Skin of body (tissue), 3 donors: ENCODE measurements at places on chromosomes 1 and 21. TPM values are rescaled to one million over a fixed set of nuclear protein-coding genes. Genes with fewer than 3 reads are reported as not detected.
A peak's percentile ranks its signal among the peaks of the same experiment; 100 is the strongest.

DNA sequence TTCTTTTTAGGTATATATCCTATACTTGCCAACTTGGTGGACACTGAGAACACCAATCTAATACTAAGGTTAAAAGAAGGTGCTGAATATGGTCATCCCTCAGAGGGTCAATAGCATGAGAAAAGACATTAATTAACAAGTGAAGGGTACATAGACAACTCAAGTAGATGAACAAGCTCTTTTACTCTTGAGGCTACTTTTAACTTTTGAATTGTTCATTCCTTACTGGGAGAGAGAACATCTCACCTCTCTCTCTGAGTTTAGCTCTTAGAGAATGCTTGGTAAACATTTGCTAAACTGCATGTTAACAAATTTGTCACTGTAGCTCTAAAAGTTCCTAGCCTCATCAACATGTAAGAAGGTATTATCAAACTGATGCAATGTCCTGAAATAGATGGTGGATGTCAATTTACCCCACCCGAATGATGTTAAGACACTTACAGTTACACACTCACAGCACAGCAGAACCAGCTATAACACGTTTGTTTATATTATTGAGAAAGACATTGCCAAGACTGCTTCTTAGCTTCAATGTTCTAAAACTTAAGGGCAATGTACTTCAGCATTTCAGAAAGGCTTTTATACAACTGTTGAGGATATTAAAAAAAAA lies 35.9 kb downstream of the HEATR1 start:
- no peak for DNase-seq

DNA sequence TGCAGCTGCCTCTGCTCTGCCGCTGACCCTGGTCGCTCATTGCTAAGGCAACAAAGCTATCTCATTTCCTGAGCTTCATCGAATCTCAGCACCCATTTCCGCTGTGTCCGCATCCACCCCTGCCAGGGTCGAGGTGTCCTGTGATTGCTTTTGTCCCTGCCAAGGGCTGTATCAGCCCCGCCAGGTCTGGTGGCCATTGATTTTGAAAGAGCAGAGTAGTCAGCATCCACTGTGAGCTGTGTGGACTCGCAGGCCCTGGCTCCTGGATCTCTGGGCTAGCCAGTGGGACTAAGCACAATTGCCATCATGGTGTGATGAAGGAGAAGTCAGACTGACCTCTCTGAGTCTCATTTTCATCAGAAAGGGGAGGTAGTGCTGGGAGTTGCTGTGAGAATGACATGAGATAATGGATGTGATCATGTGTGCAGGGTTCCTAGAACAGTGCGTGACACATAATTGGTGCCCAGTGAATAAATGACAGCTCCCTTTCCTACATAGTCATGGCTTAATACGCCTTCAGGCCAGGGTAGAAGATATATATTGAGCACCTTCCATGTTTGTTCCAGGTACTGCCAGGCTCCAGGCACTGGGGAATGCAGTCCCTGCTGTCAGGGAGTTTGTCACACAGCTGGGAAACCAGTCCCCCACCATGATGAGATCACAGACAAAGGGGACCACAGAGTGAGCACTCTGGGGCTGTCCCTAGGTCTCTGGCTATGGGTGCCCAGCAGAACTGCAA lies 32.1 kb downstream of the NAV1 start:
- no peak for DNase-seq

DNA sequence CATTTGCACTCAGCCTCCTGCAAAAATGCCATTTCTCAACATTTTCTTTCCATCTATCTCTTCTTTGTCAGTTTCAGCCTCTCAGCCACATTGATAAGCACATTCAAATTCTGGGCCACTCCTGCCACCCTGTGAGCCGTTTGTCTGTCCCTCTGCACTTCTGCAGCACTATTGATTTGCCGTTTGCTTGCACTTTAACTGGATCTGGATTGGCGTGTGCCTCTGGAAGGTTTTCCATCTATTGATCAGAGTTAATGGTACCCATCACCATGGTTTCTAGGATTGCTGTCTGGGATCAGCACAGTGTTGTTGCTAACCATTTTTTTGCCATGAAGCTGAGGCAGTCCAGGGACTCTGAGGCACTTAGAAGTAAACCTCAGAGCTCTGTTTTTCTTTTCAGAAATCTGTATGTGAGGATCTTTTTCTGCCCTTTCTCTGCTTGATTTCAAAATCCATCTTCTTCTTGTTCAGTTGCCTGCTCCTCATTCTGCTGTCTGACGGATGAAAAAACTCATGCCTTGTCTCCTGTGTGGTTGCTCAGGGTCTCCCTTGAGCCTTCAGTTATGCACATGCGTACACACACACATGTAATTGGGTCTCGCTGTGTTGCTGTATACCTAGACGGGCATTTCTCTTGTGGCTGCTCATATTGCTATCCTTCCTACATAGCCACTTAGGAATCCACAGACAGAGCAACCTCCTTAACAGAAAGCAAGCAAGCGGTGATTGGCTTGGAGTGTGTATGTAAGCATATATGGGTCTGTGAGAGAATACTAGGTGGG lies 67.9 kb downstream of the NOS1AP start:
- no peak for DNase-seq

GRCh38 chr1:222454782-222455181 lies 93.1 kb downstream of the HHIPL2 start:
- no peak for DNase-seq

GRCh38 chr1:72481420-72481970 lies 199.2 kb upstream of the NEGR1 start:
- no peak for DNase-seq

DNA sequence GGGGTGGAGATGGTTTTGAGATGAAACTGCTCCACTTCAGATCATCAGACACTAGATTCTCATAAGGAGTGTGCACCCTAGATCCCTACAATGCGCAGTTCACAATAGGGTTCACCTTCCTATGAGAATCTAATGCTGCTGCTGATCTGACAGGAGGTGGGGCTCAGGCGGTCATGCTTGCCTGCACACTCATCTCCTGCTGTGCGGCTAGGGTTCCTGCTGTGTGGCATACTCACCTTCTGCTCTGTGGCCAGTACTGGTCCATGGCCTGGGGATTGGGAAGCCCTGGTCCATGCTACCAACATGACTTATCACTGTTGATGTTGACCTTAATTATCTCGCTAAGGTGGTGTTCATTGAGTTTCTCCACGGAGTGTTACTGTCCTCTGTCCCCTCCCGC lies 144.5 kb downstream of the NAV1 start:
- DNase-seq: no peak

GRCh38 chr1:78333502-78333901 lies 157.3 kb upstream of the PTGFR start:
- DNase-seq: peak; percentile 38

GRCh38 chr1:99781798-99782197 lies 15.4 kb upstream of the FRRS1 start:
- no peak for DNase-seq

GRCh38 chr1:24369199-24369598 lies 44.4 kb downstream of the STPG1 start:
- no peak for DNase-seq

- DNase-seq: no peak
These were observed 147.4 kb downstream of the OLFM3 start for GRCh38 chr1:101849356-101849755.

DNA sequence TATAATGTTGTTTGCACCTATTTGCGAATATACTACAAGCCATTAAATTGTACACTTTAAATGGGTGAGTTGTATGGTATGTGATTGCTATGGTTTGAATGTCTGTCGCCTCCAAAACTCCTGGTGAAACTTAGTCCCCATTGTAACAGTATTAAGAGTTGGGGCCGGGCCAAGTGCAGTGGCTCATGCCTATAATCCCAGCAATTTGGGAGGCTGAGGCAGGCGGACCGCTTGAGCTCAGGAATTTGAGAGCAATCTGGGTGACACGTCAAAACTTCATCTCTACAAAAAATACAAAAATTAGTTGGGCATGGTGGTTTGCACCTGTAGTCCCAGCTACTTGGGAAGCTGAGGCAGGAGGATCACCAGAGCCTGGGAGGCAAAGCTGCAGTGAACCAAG lies 12.0 kb upstream of the SIM2 start:
- no peak for DNase-seq

DNA sequence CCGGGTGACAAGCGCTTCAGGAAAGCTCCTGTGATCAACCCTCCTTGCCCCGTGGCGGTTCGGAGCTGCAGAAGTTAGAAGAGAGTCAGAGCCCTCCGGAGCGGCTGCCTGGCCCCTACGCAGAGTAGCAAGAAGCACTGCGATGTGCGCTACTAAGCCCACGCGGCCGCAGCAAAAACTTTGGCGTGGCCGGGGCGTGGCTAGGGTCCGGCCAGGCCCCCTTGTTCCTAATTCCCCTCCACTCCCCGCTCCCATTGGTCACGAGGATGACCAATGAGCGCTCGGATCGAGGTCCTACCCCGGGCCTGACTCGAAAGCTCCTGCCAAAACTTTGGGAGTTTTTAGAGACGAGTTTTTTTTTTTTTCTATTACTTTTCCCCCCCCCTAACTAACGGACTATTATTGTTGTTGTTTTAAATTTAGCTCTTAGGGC lies at the start of gene HLX:
TSS of gene HLX (plus strand) at position 368 of the 433 bp plus-strand sequence. CDS start 415 bp downstream, outside the sequence.
- DNase-seq: peak; percentile 81

DNA sequence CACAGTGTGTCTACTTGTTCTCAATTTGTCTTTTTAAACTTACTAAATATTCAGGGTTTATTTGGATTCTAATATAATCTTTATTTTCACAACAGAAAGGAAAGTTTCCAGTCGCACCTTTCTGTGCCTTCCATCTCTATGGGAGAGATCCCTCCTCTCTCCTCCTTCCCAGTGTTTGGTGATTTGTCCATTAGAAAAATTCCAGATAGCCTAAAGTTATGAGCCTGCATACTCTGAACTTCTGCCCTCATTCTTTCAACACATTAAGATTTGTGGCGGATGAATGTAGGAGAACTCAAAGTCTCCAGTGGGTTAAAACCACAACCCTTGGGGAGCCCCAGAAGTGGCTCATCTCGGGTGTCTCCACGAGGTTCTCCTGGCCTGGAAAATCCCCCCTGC lies 3.6 kb downstream of the NHLH2 start:
- no peak for DNase-seq

DNA sequence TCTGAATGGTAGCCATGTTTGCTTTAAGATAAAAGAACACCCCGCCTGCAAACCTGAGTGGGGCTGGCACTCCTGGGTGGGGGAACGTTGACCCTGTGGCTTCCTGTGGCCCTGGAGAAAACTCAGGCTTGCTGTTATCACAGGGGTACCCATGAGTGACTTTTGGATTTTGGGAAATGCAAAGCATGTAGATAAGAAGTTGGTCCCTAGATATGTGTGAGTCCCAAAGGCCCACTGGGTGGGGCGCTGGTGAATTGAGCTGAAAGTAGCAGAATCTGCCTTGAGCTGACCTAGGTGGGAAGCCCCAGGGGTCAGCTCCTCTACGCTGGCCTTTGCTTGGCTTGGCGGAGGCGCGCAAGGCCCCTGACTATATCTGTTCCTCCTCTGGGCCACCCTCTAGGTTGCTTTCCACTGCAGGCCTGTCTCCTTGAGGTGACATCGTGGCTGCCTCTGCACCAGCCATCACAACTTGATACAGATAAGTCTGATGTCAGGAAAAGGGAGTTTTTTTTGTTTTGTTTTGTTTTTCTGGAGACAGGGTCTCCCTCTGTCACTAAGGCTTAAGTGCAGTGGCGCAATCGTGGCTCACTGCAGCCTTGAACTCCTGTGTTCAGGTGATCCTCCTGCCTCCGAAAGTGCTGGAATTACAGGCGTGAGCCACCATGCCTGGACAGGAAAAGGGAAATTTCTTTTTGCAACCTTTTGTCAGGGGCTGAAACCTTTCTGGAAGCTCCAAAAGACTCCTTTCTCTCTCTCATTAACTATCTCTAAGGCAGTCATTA lies 72.2 kb downstream of the AGPAT3 start:
- DNase-seq: no peak

DNA sequence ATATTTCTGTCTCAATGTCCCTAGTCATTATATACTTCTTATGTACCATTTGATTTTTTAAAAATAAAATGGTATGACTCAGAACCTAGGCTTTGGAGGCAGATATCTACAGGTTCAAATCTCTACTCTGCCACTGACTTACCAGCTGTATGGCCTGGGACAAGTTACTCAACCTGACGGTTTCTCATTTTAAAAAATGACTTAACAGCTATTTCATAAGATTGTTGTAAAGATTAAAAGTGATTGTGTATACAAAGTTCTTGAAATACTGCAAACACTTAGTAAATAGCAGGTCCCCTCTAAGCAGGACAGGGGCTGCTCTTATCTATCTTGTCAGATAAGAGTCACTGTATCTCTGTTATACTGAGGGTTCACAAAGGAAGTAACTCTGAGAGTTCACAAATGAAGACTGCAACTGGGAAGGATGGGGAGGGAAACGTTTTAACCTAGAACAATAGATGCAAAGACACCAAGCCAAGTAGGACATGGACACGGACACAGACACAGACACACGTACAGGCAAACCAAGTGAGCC lies 2.6 kb downstream of the BCAR3 start:
- no peak for DNase-seq

DNA sequence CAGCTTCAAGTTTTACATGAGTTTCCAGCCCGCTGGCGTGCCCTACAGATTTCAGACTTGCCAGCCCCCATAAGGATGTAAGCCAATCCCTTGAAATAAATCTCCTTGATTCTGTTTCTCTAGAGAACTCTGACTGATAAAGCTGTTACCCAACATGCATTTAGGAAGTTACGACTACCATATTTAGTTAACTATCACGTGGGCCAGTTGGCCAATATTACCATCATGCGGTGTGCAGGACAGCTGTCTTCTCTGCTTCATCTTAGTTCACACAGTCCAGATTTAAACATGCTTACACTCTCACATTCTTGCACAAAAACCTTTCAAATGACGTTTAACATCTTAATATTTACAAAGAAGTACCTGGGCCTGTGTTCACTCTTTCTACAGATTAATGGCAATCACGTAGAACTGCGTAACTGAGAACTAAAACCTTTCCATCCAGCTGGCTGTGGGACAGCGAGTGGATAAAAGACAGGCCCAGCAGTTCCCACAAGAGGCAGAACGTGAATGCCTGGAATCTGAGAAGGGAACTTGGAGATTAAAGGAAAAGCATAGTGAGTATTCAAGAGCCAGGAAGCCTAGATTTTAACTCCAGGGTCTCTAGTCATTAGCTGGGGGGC lies 20.8 kb downstream of the FAM177B start:
- DNase-seq: peak; percentile 24

- no peak for DNase-seq
These were observed 25.9 kb downstream of the ATG4C start for GRCh38 chr1:62809788-62810187.

DNA sequence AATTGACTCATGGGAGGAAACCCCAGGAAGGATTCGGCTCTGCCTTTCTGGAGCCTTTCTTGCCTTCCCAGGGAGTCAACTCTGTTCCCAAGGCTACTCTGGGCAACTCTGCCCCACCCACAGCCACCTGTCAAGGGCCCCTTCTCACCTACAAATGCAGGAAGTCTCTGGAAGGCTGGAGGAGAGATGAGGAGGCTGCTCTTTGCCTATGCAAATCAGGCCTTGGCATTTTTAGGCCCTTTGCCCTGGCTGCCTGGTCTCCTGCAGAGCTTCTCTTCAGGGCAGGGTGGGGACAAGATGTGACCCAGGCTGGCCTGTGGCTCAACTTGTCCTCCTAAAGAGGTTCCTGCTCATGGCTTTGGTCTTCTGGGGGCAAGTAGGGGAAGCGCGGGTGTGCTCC lies 5.4 kb downstream of the SLC6A9 start:
- no peak for DNase-seq

The CAPN9 gene
- total RNA-seq: 0.49 TPM

The EPHA10 gene
- 0.49 TPM for total RNA-seq

The NTRK1 gene
- total RNA-seq: 0.20 TPM

The DYRK3 gene
- total RNA-seq: 8.2 TPM

The RXFP4 gene
- total RNA-seq: not detected

The LCE1A gene
- 1.7 TPM for total RNA-seq

The NT5C1A gene
- total RNA-seq: 2.0 TPM
